Astrocyte (in vitro differentiated cells and primary cell): ENCODE measurements at places on chromosomes 4 and X. TPM values are rescaled to one million over a fixed set of nuclear protein-coding genes. Genes with fewer than 3 reads are reported as not detected.

The FAT4 gene
- total RNA-seq: 7.4 and 8.0 TPM in 2 replicates

The PRR32 gene
- total RNA-seq: not detected in 2 replicates

The TCEAL9 gene
- 69.0 and 70.5 TPM in 2 replicates for total RNA-seq

The VCX gene
- total RNA-seq: not detected in 2 replicates

The UXT gene
- total RNA-seq: 72.7 and 73.5 TPM in 2 replicates

The GPRASP1 gene
- 2.3 and 2.7 TPM in 2 replicates for total RNA-seq

The ZNF185 gene
- total RNA-seq: 7.8 and 16.2 TPM in 2 replicates

GRCh38 chr4:150234246-150234645, 156.0 kb downstream of the DCLK2 start:
- H3K27ac ChIP-seq: no peak overlapping the region
- H3K4me3 ChIP-seq: no peak overlapping the region
- H3K4me1 ChIP-seq: peaks cover 65% of the 10 kb centered on the region
- no peaks in the 10 kb centered on the region for H3K27me3 ChIP-seq

- H3K27ac ChIP-seq: peak overlapping the region; percentile 5
- no peaks in the 10 kb centered on the region for H3K27me3 ChIP-seq
- peak; percentile 63 for DNase-seq
These were observed 19.6 kb downstream of the ADGRA3 start for GRCh38 chr4:22496165-22496813.

- H3K4me3 ChIP-seq: no peak overlapping the region
- no peaks in the 10 kb centered on the region for H3K27me3 ChIP-seq
These were observed 5.2 kb upstream of the SMIM10L2A start for GRCh38 chrX:135416546-135416945.

DNA sequence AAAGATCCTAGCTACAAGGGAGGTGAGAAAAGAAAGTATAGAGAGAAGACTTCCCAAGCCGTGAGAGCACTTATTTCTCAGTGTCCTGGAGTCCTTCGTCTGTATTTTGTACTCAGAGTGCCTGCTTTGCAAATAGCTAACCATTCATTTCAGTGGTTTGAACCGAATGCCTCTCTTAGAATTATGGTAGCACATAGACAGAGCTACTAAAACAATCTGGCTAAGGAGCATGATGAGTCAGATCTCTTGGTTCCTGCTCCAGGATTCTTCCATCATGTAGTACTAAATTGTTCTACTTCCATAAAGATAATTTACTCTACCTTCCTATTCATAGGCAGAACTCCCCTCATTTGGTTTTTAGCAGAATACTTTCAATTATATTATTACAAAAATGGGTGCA, 946.6 kb downstream of the STIM2 start:
- DNase-seq: peak; percentile 25
- H3K4me1 ChIP-seq: no peaks in the 10 kb centered on the region
- H3K27me3 ChIP-seq: no peaks in the 10 kb centered on the region

DNA sequence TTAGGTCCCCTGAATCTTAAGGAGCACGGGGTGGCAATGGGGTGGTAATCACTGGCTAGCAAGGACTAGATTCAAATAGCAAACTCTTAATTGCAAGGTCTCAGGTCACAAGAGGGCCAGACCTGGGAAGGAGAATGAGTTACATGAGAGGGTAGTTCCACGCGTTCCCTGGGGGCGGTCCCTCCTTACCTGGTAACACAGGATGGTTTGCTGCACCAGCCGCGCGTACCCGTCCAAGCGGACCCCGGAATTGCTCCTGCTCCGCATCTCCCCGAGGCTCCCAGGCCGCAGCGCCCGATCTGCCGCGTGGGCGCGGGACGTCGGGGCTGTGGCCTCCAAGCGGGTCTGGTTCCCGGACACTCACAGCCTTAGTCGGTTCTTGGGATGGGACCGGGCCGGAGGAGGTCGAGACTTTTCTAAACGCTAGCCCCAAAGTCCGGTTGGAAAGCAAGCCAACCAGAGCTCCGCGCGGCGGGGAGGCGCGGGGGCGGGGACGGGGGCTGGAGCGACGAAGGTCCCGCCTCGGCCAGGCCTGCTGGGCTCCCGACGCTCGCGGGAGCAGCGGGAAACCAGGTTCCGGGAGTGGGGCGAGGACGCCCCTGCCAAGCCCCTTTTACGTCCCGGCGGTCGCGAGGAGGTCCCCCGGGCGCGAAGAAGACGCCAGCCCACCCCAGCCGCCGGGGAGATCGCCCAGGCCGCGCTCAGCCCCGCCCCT, at the start of gene PHKA2:
Gene PHKA2, minus strand, starts transcription at position 449 of the 715 bp plus-strand sequence. Its CDS starts 182 bp downstream, at position 267.
- H3K27me3 ChIP-seq: no peaks in the 10 kb centered on the region
- H3K4me3 ChIP-seq: peak within 1 kb of the TSS; percentile 81
- peaks cover 5% of the 10 kb centered on the region for H3K4me1 ChIP-seq

DNA sequence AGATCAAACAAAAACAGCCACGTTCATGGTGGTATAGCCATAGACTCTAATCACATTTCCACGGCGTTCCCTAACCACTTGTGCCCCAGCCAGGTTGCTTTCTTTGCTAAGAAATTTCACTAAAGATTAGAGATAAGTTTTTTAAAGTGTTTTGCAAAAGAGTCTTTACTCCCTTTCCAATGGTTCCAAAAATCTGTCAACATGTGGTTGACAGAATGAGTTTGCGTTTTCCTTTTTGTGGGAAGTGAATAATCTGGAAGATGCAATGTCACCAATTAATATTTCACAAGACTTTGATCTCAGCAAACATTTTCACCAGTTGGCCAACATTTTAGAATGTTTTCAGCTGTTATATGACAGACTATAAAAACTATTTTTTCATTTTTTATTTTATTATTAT, 35.3 kb downstream of the CXCL1 start:
- H3K4me1 ChIP-seq: no peaks in the 10 kb centered on the region
- peak; percentile 71 for DNase-seq
- H3K27me3 ChIP-seq: peaks cover 6% of the 10 kb centered on the region
- no peak overlapping the region for H3K4me3 ChIP-seq
- no peak overlapping the region for H3K27ac ChIP-seq
- H3K36me3 ChIP-seq: no peaks in the 10 kb centered on the region

- H3K27ac ChIP-seq: no peak overlapping the region
- no peaks in the 10 kb centered on the region for H3K36me3 ChIP-seq
- H3K4me3 ChIP-seq: no peak overlapping the region
These were observed 839.1 kb downstream of the GLUD2 start for GRCh38 chrX:121886557-121886956.

DNA sequence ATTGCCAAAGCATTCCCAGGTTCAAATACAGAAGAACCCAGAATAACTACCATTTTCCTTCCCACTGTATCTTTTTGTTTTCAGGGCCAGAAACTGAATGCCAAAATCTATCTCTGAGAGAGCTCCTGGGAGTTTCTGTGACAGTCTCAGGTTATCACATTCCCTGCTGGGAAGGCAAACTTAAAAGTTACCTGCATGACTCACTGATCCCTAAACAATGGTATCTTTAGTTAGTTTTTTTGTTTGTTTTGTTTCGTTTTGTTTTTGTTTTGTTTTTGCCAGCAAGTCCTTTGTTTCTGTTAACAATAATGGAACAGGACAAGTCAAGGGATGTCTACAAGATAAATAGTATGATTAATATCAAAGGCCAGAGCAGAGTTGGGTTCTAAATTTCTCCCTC, 34.3 kb downstream of the PAPSS1 start:
- H3K4me1 ChIP-seq: peaks cover 6% of the 10 kb centered on the region
- no peak overlapping the region for H3K4me3 ChIP-seq
- no peak overlapping the region for H3K27ac ChIP-seq

DNA sequence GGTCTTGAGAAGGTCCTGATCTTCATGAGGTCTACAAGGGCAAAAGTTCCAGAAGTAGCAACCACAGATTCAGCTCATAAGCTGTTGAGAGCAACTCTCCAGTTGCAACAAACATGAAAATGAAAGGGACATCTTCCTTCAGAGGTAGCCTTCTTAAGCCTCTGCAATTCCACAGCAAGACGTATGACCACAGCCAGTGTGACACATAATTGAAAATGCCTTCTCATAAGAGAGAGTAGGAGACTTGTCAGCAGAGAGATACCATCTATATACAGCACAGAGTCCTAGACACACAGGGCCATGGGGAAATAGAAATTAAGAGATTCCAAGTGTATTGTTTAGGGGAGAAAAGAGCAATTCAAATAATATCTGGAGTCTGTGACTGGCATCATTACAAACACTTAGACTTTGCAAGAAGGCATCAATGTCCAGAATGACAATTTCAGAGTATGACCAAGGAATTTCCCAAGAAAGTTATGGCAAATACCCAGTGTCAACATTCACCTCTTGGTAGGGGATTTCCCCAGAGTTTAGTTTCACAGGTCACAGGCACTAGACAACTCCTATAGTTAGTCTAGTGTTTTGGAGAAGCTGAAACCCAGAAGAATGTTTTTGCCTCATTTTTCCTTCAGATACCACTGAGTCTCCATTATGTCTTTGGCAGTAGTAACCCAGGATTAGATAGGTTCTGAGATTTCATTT, 340.3 kb downstream of the ZNF674 start:
- peak; percentile 8 for DNase-seq
- H3K4me1 ChIP-seq: peaks cover 13% of the 10 kb centered on the region
- no peak overlapping the region for H3K27ac ChIP-seq
- no peaks in the 10 kb centered on the region for H3K27me3 ChIP-seq
- H3K4me3 ChIP-seq: no peak overlapping the region

DNA sequence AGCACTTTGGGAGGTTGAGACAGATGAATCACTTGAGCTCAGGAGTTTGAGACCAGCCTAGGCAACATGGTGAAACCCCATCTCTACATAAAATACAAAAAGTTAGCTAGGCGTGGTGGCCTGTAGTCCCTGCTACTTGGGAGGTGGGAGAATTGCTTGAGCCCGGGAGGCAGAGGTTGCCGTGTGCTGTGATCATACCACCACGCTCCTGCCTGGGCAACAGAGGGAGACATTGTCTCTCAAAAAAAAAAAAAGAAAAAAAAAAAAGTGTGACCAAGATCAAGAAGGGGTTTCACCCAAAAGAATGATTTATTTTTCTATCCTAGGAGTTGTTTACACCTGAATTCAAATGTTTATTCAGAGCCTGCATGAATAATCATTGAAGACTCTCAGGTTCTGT, 572.4 kb upstream of the GALNT7 start:
- no peaks in the 10 kb centered on the region for H3K4me1 ChIP-seq
- H3K27ac ChIP-seq: no peak overlapping the region
- H3K36me3 ChIP-seq: no peaks in the 10 kb centered on the region
- no peaks in the 10 kb centered on the region for H3K27me3 ChIP-seq

DNA sequence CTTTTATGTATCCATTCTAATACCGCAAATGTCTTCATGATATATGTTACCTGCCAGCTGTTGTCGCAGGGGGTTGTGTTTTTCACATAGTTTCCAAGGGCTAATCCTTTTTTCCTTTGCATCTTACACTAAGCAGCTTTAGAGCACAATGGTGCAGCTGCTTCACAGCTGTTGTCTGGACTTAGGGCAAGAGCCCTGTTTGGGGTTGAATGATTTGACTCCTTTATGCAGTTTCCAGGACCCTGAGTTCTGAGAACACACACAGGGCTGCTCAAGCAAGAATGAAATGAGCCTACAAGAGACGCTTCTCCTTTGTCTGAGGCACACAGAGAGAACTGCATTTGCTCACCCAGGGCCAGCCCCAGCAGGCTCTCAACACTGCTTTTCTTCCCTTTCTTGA, 20.2 kb downstream of the CCNG2 start:
- H3K36me3 ChIP-seq: no peaks in the 10 kb centered on the region
- peaks cover 30% of the 10 kb centered on the region for H3K27me3 ChIP-seq
- H3K27ac ChIP-seq: no peak overlapping the region
- no peak overlapping the region for H3K4me3 ChIP-seq

GRCh38 chr4:14856062-14856933, 146.0 kb upstream of the CPEB2 start:
- no peak overlapping the region for H3K4me3 ChIP-seq
- peak overlapping the region; percentile 89 for H3K27ac ChIP-seq
- no peaks in the 10 kb centered on the region for H3K27me3 ChIP-seq
- peaks cover 24% of the 10 kb centered on the region for H3K4me1 ChIP-seq
